ENCODE measurements at places on chromosomes 2 and 18.

- peak; percentile 76 for DNase-seq
Observed at GRCh38 chr18:13048061-13048595, 57.0 kb downstream of the CEP192 start.

DNA sequence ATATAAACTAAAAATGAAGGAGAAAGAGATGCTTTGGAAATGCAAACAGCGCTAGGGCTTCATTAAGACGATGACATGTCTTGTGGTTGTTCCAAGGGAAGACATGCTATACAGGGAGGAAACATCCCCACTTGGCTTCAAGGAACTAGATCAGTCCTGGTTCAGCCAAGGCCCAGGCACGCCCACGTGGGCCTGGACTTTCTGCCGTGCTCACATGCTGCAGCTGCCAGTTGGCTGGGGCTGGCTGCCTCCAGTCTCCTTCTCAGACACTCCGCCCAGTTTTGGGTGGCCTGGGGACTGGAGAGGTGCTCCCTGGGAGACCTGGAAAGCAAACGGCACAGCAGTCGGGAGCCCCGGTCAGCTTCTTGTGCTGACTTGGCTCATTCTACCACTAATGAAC lies 109.6 kb downstream of the GLI2 start:
- no peak for DNase-seq

DNA sequence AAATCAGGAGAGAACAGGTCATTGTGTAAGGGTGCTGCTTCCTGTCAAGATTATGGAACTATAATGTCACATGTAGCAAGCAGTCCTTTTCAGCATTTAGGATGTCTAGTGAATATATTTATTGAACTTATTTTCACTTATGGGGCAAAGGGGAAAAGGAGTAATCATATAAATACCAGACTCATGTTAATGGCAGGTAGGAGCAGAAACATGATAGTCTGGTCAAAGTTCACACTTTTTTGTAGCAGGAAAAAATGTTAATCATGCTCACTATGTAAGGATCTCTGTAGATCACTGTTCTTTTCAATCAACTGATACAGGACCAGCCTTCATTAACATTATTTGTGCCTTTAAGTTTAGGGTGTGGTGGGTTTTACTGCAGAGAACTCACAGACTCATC lies 219.0 kb downstream of the STK39 start:
- DNase-seq = no peak

DNA sequence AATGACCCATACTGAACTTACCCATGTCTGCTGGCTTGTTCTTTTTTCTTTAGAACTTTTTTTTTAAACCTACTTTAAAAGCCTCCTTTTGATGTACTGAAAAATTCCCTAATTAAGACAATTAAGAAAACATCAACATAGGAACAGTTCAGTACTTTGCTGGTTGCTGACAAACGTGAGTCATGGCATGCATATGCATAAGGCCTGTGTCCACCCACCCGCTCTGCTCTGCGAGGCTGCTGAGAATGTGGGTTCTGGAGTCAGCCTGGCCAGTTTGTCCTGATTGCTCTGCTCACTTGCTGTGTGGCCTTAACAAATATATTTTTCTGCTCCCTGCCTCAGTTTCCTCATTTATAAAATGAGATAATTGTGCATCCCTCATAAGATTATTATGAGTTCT lies 27.3 kb downstream of the LAMA3 start:
- no peak for DNase-seq

GRCh38 chr18:75823471-75823870 lies 396.0 kb upstream of the SMIM21 start:
- DNase-seq = no peak

- DNase-seq = no peak
Observed at GRCh38 chr2:18096836-18097405, 218.5 kb downstream of the KCNS3 start.

DNA sequence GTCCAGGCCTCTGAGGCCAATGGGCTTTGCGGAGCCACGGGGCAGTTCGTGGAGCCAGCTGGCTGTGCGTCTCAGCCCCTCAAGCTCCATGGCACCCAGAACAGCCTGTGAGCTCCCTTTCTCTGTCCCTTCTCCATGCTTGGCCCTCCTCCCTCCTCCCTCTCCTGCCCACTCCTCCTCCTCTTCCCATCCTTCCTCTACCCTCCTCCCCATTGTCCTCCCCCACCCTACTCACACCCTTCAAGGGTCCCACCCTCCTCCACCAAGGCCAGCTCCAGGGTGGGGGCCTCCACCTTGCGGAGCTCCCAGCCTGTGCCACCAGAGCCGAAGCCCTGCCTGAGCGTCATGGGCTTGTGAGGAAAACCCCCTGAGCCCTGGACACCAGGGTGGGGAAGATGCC lies 269.0 kb downstream of the ATAD2B start:
- no peak for DNase-seq

- DNase-seq = no peak
Observed at GRCh38 chr2:120541553-120541932, 194.1 kb upstream of the GLI2 start.

All from HL-60 (cell line).